ENCODE measurements at places on chromosomes 5 and 9.

DNA sequence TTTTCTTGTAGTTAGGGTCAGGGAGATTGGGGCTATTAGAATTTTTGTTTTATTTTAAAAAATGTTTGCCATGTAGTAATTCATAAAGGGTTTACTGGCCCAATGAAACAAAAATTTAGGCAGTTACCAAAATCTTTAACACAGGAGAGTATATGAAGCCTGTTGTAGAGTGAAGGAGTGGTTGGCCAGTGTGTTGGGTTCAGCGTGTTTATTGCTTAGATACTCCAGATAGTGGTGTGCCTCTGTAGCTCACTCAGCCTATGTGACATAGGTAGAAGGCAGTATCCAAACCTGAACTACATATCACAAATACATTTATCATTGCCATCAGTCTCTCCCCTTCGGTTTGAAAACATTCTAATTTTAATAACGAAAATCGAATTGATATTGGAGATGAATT is 1.2 kb downstream of the TEK start:
- no peak for DNase-seq

GRCh38 chr5:87076931-87077330 is 190.8 kb upstream of the RASA1 start:
- DNase-seq: no peak

DNA sequence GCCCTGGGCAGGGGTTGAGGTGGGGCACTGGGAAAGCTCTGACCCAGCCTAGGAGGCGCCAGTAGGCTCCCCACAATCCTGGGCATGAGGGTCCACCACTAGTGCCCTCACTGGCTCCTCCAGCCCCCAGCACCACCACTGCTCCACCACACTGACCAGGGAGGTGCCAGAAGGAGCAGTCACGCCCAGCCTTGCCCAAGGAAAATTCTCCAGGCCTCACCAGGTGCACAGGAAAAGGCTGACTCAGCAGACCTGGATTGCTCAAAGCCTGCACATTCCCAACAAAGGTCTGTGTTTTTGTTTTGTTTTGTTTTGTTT is 62.9 kb downstream of the ZNF354C start:
- no peak for DNase-seq

GRCh38 chr9:117860849-117861248 is 156.6 kb downstream of the TLR4 start:
- no peak for DNase-seq

DNA sequence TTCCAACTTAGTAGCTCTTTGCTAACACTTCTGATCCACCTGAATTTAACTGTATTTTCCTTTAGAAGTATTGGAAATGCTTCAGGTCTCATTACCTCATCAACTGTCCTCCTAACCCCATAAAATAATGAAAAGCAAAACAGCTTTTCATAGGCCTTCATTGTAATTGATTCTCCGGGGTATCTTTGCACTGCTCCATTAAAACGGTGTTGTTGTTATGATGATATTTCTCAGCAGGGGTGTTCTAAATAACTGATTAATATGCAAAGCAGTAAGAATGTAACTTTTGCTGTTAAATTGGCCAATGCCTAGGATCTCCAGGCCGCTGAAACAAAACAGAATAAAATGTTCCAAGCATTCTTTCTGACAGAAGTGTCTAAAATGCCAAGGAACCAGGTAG is 1983.2 kb downstream of the EFNA5 start:
- no peak for DNase-seq

DNA sequence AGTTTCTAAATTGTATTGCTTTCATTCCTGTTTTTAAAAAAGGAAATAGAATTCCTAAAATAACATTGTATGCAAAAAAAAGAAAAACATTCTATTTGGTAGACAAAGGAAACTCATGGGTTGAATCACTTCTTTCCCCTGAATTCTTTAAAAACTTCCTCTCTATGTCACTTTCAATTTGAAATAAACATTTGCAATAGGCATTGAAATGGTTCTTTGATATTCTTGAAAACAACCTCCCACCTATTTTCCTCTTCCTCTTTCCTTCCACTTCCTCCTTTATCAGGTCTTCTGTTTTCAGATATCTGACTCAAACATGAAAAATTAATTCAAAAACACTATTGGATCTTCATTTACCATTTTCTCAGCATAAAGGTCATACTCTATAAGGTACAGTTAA is 442.0 kb upstream of the MEF2C start:
- DNase-seq: no peak

DNA sequence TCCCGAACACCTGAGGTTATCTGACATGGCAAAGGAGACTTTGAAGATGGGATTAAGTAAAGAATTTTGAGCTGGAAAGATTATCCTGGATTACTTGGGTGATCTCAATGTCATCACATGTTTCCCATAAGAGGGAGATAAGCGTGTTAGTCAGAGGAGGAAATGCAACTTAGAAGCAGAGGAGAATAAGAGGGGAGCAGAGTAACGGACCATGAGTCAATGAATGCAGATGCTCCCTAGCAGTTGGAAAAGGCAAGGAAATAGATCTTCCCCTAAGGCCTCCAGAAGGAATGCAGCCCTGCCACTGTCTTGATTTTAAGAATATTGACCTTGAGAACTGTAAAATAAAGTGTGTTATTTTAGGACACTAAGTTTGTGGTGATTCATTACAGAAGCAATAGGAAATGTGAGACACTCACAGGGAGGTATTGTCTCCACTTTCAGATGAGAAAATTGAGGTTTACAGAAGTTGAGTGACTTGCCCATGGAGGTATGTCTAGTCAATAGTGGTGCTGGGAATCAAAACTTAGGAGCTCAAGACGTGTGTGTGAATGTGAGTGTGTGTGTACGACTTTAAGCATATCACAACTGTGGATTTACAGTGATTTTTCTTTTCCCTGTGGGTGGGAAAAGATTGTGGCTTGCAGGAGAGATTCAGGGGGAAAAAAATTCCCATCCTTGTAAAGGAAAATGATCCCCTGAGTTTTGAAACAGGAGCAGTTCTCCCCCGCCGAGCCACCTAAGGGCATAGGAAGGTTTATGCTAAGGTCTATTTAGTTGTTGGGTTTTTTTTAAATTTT is 125.3 kb downstream of the TRIM32 start:
- DNase-seq: no peak

- DNase-seq: no peak
Measured at GRCh38 chr9:569296-569695, 272.2 kb upstream of the DMRT1 start.

- DNase-seq: peak; percentile 41
Measured at GRCh38 chr9:2016408-2017330, 1.5 kb downstream of the SMARCA2 start.

GRCh38 chr5:146770546-146770945 is 108.0 kb downstream of the PPP2R2B start:
- DNase-seq: no peak
